NCI-H1694 (cell line): ENCODE measurements at places on chromosomes 2 and 18.

DNA sequence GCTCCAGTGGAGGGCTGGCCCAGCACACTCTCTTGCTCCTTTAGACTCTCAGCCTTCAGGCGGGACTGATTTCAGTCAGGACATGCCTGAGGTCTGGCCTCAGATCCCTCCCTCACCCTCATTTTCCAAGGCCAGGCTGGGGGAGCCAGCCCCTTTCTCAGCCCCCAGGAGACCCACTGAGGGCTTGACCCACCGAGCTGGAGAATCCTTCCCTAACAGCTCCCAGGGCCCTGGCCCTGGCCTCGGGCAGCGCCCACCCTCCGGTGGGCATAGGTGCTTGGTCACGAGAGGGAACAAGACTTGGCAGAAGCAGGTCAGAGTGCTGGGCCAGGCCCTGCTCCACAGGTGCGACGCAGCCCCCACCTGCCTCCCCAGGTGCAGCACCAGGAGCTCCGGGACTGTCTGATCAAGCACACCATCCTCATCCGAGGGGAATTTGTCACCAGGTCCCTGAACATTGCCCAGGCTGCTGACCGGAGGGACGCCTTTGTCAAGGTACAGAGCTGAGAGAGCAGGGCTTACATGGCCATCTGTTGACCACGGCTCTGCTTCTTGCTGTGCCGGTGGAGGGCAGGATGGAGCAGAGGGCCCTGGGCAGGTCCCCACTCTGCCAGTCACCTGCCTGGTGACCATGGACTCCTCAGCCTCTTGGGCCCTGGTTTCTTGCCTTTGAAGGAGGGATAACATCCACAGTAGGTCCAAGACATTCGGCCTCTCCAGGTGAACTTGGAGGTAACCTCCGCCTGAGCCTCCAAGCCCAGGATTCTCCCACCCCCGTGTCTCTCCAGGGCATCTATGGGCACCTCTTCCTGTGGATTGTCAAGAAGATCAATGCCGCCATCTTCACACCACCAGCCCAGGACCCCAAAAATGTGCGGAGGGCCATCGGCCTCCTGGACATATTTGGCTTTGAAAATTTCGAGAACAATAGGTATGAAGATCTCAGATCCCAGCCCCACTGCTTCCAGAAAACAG lies 46.3 kb downstream of the MYO7B start:
- no peak for DNase-seq

DNA sequence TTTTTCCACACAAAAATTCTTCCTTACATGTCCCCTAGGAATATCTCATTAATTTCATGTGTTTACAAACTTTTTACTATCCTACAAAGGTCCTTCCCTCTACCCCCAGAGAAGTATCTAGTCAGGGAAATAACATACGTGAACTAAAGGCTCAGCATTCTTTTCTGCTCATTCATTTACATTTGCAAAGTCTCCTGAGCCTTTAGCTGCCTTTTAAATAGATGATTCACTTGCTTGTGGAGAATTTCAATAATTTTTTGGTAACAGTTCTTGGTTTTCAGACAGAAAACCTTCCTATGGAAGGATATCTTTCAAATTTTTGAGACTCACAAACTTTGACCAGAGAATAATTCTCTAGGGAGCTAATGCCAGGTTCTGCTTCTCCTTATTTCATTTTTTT lies 81.5 kb upstream of the RMDN2 start:
- no peak for DNase-seq

DNA sequence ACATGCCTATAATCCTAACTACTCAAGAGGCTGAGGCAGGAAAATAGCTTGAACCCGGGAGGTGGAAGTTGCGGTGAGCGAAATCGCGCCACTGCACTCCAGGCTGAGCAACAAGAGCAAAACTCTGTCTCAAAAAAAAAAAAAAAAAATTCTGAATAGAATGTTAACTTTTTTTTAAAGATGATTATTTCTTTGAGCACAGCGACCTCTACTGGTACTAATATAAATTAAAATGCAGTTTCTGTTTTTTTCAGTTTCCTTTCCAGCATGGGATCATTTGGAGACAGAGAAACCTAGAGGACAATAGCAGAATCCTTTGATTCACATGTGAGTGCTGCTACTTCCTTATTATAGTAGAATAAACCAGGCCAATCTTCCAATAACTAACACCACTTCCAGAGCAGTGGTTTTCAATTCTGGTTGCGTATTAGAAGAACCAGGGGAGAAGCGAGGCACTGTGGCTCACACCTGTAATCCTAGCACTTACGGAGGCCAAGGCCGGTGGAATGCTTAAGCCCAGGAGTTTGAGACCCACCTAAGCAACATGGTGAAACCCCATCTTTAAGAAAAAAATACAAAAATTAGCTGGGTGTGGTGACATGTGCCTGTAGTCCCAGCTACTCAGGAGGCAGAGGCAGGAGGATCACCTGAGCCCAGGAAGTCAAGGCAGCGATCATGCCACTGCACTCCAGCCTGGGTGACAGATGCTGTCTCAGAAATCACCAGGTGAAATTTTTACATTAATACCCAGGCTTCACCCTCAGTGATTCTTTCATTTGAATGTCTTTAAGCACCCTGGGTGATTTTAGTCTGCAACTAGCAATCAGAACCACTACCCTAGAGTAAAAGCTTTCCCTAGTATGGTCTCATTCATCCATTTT lies 10.1 kb downstream of the SRSF7 start:
- peak; percentile 45 for DNase-seq

DNA sequence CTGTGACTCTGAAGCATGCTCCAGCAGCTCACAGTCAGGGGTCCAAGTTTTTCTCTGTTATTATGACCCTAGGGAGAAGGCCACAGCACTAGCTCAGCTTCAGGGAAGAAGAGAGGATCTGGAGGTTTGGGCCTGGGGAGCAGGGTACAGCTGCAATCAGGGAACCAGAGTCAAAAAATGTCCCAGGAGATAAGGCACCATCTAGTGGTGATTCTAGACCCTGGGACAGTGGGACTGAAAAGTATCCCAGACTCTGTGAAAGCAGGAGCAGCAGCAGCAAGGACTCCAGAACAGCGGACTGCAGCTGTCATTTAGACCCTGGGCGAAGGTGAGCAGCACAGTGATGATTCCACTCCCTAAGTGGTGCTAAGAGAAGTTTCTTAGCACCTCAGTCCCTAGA lies 278.4 kb upstream of the DDX18 start:
- DNase-seq, result peak; percentile 15

DNA sequence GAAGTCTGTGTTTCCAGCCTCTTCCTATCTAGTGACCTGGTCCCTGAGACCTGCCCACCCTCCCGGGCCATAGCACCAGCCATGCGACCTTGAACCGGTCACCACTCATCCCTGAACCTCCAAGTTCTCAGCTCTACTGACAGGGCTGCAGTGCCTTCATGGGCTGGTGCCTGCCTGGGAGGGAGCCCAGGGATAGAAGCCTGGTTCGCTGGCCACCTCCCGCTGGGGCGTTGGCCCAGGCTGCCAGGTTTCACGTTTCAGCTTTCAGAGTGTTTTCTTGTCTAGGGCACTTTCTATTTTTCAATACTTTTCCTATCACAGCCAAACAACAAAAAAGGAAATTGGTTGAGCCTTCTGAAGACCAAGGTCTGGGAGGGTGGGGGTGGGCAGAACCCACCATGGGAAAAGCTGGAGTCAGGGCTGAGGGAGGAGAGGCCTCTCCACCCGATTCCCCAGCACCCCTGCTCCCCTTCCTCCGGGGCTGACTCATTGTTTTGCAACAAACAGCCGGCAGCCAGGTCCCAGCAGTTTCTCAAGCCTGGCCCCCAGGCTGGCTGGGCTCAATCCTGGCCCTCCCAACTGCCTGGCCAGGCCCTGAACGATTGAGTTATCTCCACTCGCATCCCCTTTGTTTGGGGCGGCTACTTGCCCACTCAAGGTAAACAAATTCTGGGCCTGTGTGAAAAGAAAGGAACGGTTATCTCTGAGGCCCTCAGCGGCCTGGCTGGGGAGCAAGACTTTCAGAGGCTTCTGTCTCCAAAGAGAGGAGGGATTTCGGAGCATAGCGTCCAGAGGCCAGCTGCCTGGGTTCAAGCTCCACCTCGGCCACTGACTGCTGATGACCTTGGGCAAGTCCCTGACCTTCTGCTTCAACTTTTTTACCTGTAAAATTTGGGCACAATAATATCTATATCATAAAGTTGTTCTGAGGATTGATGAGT lies 47.5 kb downstream of the ZFP36L2 start:
- DNase-seq, result no peak

DNA sequence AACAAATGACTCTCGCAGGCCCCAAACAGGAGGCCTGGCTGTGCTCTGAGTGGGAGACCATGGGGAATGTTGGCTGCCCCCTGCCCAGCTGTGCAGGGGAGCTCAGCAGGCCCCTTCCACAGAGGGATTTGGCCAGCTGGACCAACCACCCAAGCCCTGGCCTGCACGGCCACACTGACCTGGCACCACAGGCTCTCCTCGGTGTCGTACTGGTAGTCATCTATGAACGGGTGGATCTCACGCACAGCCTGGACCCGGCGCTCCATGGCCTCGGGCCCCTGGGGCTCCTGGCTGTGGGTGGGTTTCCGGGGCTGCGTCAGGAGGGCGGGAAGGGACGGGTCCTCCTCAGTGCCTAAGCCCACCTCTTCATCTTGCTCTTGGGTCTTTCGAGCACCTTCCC lies 74.5 kb downstream of the POLR1A start:
- DNase-seq, result no peak

DNA sequence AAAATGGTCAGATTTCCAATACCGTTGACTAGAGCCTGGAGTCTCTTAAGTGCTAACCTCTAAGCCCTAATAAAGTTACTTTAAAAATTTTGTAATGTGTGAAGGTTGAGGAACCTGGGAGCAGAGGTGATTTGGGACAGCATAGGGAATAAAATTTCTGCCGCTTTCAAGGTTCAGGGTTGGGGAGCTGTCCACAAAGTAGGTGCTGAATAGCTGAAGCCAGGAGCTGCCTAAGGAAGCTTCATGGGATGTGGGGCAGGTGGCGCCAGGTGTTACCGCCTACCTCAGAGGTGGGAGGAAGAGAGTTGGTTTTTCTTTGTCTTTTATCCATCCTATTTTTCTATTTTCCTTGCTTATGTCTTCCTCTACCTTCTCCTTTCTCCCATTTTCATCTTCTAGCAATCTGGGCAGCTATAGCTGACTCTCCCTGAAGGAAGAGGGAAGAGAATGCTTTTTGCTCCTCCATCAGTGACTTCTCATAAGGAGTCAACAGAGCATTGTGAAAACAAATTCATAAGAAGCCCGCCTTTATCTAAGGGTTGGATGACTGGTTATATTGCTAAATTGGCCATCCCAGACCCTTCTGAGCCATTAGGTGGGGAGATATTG lies 178.7 kb downstream of the CLIP4 start:
- DNase-seq, result no peak

DNA sequence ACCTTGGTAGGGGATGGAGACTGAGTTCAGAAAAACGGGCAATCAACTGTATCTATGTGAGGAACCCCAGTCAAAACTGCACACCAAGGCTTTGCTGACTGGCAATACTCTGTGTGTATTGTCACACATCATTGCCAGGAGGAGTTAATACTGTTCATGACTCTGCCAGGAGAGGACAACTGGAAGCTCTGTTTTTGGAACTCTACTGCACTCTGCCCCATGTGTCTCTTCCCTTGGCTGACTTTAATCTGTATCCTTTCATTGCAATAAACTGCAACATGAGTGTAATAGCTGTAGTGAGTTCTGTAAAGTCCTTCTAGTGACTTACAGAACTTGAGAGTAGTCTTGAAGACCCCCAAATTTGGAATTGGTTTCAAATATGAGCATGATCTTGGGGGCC lies 72.3 kb downstream of the FAM228A start:
- no peak for DNase-seq

DNA sequence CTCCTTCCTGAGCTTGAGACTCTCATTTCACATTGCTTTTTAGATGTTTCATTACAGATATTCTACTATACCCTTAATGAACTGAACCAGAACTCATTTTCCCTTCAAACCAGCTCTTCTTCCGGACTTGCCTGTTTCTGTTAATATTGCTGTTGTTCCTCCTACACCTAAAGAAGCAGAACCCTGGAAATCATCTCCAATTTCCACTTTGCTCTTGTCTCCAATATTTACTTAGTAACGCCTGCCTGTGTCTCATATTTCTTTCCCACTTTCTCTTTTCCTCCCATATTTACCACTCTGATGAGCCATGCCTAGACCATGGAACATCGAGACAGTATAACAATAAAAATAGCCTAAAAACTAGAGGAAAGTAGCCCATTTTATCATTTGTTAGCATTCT lies 17.9 kb upstream of the GMCL1 start:
- DNase-seq, result no peak

GRCh38 chr18:44915213-44915612 lies 234.5 kb downstream of the SETBP1 start:
- DNase-seq, result no peak

DNA sequence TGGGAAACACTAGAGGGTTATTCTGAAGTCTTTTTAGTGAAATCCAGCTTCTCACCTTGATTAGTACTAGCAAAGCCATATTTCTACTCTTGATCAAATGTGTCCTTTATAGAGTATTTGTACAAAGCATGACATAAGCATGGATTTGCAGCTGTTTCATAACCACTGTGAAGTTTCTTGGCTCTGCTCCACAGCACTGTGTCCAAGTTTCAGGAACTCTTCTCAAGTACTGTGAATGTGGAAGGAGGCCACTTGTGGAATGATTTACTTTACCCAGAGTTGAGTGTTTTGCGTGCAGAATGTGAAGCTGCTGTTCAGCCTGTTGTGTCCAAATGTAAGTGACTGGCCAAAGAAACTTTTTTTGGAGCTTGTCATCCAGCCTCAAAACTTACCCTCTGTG lies 16.2 kb upstream of the MAPRE2 start:
- DNase-seq, result no peak

DNA sequence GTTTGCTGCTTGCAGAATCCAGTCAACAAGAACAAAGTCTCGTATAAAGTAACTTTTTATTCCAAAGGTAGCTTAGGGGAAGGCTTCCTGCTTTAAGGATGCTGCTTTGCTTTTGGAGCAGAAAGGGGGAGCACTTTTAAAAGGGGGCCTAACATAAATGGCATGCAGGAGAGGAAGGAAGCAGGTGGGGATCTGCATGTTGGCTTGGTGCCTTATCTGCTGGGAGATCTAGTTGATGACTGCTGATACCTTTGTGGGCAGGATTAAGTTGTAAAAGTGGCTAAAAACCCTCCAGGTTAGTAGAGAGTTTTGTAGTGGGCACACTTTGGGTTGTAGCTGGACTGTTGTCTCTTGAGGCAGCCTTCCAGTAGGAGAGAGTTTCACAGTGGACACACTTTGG lies 22.5 kb downstream of the UBR3 start:
- DNase-seq, result no peak

GRCh38 chr2:157894694-157895435 lies 18.7 kb upstream of the ACVR1 start:
- DNase-seq, result no peak

- DNase-seq, result no peak
Measured at GRCh38 chr2:167361426-167361825, 473.1 kb downstream of the XIRP2 start.
